A549 treated with DMSO at 1 μM for 4 hours (cell line): ENCODE measurements at places on chromosomes 2 and 18. TPM values are rescaled to one million over a fixed set of nuclear protein-coding genes. Genes with fewer than 3 reads are reported as not detected.

SLC23A3 gene
- total RNA-seq, result 0.57 to 1.4 TPM (median 0.70 TPM) in 5 replicates

ABCG8 gene
- not detected in 5 replicates for total RNA-seq

RANBP2 gene
- 23.1 to 32.4 TPM (median 28.6 TPM) in 5 replicates for total RNA-seq

TMEM237 gene
- total RNA-seq, result 18.4 to 23.4 TPM (median 21.1 TPM) in 5 replicates

MEP1B gene
- total RNA-seq, result 0.03 to 0.15 TPM (median 0.07 TPM) in 5 replicates

PARD3B gene
- total RNA-seq, result 0.61 to 1.5 TPM (median 0.83 TPM) in 5 replicates

KIF5C gene
- 0.29 to 0.60 TPM (median 0.36 TPM) in 5 replicates for total RNA-seq

HEATR5B gene
- 6.4 to 8.4 TPM (median 7.7 TPM) in 5 replicates for total RNA-seq

SMYD1 gene
- total RNA-seq, result not detected in 5 replicates

MLPH gene
- 180 to 294 TPM (median 277 TPM) in 5 replicates for total RNA-seq

REG1B gene
- not detected in 5 replicates for total RNA-seq

MYO5B gene
- 12.4 to 14.9 TPM (median 13.0 TPM) in 5 replicates for total RNA-seq

IL1R2 gene
- total RNA-seq, result 0.62 to 1.1 TPM (median 0.72 TPM) in 5 replicates
